ENCODE measurements at places on chromosomes 6 and 20.
A peak's percentile ranks its signal among the peaks of the same experiment; 100 is the strongest.

GRCh38 chr6:160085226-160085625, 36.4 kb upstream of the SLC22A1 start:
- no peak for DNase-seq

GRCh38 chr20:22346716-22347115, 237.7 kb downstream of the FOXA2 start:
- no peak for DNase-seq

DNA sequence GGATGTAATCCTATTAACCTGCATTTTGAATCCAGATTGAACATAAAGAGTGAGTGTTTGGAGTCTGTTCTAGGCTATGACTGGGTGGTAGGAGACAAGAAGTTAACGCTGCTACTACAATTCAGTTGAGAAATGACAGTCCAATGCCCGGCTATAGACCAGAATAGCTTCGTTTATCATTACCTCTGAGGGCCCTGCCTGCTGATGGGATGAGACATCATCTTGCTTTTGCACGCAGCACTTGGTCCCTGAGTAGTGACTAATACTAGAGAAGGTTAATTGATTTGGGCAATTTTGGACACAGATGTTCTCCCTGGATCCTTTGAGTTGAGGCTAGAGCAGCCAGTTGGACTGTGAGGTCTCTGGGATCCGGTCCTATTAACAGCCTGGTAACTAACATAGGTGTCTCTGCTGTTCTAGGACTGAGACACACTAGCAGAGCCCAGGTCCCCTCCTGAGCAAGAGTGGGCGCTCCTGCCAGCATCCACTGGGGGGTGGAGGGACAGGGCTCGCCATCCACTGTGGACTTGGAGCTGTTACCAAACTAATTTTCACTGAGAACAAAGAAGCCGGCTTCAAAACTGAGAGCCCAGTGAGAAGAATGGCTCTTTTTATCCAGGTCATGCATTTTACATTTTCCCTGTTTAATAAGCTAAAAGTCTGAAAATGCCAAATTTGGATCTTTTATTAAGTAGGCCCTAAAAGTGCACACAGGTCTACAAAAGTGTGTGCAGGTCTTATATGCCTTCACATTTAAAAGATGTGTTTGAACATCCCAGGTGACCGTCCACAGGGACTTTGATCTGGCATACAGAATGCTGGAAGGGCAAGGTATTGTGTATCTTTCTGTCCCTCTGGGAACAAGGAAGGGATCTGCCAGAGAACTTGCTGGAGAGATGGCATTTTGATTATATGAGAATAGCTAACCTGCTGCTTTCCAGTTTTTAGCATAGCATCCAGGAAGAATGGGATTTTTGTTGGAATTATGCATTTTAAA, 212.5 kb downstream of the CDH4 start:
- DNase-seq, result no peak

GRCh38 chr6:2512802-2513201, 237.9 kb downstream of the MYLK4 start:
- no peak for DNase-seq

DNA sequence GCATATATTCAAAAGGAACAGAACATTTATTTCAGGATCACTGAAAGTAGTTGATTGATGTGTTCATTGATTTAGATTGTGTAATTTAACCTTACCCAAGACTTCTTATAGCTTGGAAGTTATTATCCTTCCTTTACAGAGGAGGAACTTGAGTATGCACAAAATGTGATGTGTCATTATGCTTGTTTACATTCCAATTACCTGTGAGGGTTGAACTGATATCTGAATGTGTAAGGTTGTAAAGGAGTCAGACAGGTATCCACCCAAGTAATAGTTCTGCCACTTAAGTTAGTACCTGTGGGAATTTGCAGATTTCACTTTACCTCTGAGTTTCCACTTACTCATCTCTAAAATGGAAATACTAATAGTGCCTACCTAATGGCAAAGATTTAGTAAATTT, 668.2 kb downstream of the DOK5 start:
- no peak for DNase-seq

GRCh38 chr20:24814556-24815195, 134.4 kb upstream of the CST7 start:
- no peak for DNase-seq

DNA sequence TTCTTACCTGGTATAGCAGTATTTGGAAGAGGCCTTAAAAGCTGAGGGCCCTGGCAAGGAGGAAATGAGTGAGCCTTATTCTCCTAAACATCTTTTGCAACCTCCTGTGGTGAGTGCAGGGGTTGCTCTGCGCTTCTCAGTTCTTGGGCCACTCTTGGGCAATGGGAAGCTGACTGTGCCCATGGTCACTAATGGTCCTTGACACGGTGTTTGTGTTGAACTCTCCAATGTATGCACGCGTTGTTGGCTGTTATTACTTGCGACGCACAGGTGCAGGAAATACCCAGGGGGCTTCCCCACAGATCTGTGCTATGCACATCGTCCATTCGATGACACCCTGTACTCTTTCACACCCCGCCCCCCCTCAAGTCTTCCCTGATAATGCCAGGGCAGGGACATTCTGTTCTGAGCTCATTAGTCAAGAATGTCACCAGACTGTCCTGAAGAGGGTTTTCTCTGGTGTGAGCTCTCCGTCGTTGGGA, 79.7 kb downstream of the EDN1 start:
- DNase-seq, result no peak

DNA sequence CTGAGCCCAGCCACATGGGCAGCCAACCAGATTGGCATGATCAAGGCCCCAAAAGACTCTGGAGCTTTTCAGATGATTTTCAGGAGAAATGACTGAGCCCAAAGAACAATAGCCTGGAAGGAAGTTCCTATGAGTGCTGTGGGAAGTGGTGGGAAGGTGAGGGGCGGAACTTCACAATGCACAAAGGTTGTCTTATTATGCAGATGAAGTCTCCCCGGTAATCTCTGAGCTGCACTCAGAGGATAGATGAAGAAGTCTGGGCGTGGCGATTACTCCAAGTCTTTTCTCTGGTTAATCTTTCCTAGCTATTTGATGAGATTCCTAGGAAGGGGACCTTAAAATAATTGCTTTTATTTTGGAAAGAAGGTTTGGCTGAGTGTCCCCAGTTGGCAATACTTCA, 36.9 kb downstream of the LBP start:
- no peak for DNase-seq

- DNase-seq, result peak; percentile 90
Observed at GRCh38 chr20:21125849-21126580, at the start of gene KIZ. Gene KIZ (plus strand): TSS chr20:21126082. CDS start chr20:21126116, 34 bp downstream.

- no peak for DNase-seq
Observed at GRCh38 chr6:160959726-160960435, 31.7 kb upstream of the MAP3K4 start.

GRCh38 chr6:17503051-17503450, 97.1 kb upstream of the FAM8A1 start:
- DNase-seq, result no peak

DNA sequence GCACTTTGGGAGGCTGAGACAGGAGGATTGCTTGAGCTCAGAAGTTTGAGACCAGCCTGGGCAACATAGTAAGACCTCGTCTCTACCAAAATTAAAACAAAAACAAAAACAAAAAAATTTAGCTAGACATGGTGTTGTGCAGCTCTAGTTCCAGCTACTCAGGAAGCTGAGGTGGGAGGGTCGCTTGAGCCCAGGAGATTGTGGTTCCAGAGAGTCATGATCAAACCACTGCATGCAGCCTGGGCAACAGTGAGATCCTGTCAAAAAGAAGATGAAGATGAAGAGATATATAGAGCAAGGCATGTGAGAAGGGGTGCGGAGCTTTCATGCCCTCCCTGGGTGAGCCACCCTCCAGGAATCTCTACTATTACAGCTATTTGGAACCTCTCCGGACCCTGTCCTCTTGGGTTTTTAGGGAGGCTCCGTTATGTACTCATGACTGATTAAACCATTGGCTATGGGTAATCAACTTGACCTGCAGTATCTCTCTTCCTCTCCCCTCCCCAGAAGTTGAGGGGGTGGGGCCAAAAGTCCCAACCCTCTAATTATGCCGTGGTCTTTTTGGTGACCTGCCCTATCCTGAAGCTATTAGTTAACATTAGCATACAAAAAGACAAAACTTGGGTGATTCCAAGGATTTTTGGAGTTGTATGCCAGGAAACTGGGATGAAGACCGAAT, 9.0 kb downstream of the POLH start:
- DNase-seq, result no peak

GRCh38 chr6:39353698-39354315, 31.3 kb upstream of the KCNK16 start:
- no peak for DNase-seq

GRCh38 chr6:128069188-128069587, 168.3 kb upstream of the THEMIS start:
- peak; percentile 74 for DNase-seq

DNA sequence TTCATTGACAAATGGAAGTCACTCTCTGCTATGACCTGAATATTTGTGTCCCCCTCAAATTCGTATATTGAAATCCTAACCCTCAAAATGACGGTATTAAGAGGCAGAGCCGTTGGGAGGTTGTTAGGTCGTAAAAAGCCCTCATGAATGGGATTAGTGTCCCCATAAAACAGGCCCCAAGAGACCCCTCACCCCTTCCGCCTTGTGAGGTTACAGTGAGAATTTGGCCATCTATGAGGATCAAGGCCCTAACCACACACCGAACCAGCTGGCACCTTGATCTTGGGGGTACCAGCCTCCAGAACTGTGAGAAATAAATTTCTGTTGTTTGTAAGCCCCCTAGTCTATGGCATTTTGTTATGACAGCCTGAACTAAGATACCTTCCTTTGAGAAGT, 52.5 kb upstream of the SLC22A16 start:
- DNase-seq, result no peak

- DNase-seq, result peak; percentile 83
Observed at GRCh38 chr20:44582311-44583025, at the start of gene PKIG. Gene PKIG (plus strand): TSS chr20:44582579. CDS start chr20:44614557, 31,978 bp downstream.

DNA sequence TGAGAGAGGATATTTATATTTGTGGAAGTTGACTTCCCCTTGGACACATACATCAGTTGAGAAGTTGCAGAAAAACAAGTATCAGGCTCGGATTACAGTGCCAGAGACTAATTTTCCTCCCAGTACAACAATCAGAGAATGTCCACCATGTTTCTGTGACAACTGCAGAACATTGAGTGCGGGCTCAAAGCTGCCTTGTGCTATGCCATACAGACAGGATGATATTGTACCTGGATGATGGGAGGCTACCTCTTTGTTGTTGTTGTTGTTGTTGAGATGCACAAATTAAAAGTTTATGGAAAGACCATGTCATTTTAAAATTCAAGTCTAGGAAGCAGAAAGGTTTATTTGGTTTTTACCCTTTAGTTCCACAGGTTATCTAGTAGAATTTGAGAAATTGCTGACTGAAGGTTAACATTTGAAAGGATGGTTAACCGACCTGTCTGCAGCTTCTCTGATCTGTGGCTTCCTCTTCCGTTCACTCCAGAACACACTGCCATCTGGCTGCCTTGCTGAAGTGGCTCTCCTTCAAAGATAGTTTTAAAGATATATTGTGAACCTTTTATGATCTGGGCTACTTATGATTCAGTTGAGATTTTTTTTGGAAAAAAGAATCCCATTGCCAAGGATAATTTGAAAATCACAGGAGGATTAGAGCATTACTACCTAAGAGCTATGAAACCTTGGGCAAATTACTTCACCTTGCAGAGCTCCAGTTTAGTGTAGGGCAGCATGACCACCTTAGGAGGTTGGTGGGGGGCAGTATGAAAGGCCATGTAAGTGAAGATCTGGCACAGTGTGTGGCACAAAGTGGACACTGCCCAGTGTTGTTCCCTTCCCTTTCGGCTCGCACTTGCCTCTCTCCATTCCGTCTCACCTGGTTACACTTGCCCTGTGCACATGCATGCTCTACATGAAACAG, 15.9 kb downstream of the TMEM200A start:
- DNase-seq, result no peak
